ENCODE measurements at places on chromosomes 11 and 22.

- DNase-seq = peak; percentile 63
Observed at GRCh38 chr11:117179048-117179999, 781 bp downstream of the SIDT2 start.

DNA sequence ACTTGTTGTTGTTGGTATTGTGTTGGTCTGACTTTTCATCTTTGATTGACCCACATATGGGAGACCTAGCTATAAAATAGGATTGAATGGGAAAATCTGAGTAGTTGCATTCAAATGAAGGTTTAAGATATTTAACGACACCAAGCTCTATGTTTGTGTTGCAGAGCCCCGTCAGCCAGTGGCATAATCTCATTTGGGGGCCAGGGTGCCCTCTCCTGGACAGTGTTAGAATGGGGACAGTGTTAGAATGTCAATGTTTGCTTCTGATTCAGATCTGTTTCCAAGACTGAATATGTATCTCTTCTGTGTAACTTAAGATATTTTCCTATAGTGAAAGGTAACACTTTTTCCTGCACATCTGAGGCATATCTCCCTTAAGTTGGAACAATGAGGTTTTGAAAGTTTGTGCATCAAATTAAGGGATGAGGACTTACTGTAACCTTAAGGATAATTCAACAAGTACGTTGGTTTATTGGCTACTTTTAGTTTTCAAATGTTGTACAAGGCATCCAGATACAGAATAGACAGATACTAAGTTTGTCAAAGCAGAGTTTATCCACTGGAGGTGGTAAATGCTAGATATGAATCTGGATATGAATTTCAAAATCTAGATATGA, 5.3 kb upstream of the OR52M1 start:
- DNase-seq = peak; percentile 62

DNA sequence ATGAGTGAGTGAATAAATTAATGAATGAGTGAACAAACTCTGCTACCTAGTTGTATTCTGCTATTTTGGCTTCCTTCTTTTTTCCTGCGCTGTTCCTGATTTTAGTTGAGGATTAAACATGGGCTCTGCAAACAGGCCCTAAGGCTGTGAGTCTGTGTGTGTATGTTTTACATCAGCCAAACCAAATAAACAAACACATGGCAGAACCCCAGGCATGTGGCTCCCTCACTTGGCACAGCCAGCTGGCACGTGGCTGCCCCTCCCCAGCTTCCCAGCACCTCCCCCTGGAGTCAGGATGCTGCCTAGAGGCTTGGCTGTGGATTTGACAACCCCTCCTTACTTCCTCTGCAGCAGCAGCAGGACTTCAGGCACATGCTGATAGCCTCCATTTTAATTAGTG, 593.2 kb downstream of the INSC start:
- DNase-seq = no peak

DNA sequence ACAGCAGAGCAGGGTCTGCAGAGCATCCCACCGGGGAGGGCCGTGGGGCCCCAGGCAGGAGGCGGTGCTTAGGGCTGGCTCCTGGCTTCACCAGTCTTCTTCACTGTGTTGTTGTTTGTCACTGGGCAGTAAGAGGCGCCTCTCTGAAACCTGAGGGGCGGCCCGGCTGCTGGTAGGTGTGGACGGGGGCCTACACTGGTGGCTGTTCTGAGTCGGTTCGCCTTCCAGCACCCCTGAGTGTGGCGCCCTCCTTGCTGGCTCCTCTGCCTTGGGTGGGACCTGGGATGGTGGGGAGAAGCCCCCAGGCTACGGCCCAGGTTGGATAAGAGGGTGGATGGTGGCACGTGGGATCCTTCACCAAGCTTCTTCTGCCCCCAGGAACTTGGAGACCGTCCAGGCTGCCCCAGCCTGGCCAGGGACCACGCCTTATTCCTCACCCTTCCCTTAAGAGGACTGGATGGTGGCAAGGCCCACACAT, 10.4 kb upstream of the GRAMD4 start:
- DNase-seq = no peak

- DNase-seq = no peak
Observed at GRCh38 chr11:128689948-128690664, 3.8 kb upstream of the FLI1 start.

DNA sequence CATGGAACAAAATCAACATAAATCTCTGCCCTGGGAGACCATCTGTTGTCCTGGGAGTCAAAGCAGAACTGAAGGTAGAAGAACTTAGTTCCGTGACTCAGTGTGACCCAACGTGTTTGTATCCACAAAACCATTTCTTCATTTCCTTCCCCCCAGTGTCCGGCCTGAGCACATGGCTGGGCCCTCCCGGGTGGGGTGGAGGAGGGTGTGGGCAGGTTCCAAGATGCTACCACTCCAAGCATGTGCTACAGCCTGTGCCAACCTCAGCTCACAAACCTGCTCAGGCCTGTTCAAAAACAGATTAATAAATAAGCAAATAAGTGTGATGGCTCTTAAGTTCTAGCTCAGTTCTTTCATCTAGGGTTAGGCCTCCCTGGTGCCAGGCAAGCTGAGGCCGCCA, 55.3 kb downstream of the SHANK2 start:
- DNase-seq = no peak

DNA sequence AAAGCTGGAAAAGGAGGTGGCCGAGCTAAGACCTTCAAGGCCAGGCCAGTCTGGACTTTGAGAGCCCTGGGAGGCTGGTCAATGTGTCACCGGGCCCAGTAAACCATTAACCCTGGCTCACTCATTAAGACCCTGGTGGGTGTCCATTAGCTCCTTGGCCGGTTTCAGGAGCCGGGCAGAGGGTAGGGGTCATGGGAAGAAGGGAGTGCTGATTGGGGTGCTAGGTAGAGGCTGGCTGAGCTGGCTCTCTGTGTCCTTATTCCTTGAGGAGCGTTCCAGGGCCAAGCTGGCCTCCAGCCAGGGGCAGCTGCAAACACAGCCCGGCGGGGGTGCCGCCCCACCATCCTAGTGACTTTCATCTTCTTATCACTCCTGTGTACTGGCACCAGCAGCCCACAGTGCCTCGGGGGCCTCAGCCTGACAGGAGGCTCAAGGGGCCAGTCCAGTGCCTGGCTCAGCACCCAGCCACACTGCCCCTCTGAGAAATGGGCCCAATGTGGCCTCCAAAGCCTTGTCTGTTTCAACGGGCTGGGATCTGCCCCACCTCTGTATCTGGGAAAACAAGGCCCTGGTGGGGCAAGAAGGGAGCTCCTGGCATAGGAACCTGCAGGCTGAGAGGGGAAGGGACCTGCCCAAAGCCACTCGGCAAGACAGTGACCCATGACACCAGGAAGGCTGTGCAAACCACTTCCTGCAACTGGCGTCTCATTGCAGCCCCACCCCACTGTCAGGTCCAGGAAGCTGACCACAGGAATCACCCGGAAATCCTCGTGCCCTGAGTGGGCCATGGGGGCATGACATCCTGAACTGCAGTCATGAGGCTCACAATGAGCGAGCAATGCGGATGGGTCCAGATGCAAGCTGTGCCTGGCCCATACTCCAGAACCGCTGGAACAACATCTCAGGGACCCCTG, 15.1 kb upstream of the RGL4 start:
- no peak for DNase-seq

- no peak for DNase-seq
Observed at GRCh38 chr11:87187076-87187475, 149.3 kb downstream of the TMEM135 start.

DNA sequence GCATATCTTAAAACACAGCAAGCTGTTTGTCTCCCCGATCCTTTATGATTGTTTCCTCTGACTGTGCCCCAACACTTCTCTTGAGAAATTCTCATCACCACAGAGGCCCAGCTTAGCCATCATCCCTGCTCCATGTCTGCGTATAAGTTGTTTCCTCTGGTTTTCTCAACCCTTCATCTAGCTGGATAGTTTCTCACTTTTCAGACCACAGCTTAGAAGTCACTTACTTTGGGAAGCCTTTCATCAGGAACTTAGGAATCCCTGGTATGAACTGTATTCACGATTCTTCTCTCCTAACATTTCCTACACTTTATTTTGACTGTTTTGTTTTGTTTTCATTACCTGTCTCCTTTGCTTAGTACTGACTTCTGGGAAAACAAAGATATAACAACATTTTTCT, 295.2 kb downstream of the GUCY1A2 start:
- DNase-seq = no peak

- no peak for DNase-seq
Observed at GRCh38 chr11:94302776-94303175, 1.6 kb upstream of the IZUMO1R start.

DNA sequence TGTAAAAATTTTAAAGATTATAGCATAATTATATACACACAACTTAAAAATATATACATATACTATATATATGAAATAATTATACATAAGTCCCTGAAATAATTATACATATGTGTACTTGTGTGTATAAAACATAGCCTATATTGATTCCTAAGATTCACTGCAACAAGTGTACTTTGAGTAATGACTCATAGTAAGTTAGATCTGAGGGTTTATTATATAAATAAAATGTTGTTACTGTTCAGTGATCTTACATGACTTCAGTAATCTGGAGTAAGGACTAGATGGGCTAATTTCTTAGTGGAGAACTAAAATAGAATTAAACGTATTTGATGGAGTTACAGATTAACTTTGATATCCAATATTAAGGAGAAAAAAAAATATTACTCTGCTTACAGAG, 350.5 kb downstream of the CNTN5 start:
- DNase-seq = no peak

GRCh38 chr22:43974028-43974545, 18.8 kb downstream of the SAMM50 start:
- no peak for DNase-seq

GRCh38 chr11:118705791-118706545, 26.5 kb upstream of the TREH start:
- DNase-seq = no peak

DNA sequence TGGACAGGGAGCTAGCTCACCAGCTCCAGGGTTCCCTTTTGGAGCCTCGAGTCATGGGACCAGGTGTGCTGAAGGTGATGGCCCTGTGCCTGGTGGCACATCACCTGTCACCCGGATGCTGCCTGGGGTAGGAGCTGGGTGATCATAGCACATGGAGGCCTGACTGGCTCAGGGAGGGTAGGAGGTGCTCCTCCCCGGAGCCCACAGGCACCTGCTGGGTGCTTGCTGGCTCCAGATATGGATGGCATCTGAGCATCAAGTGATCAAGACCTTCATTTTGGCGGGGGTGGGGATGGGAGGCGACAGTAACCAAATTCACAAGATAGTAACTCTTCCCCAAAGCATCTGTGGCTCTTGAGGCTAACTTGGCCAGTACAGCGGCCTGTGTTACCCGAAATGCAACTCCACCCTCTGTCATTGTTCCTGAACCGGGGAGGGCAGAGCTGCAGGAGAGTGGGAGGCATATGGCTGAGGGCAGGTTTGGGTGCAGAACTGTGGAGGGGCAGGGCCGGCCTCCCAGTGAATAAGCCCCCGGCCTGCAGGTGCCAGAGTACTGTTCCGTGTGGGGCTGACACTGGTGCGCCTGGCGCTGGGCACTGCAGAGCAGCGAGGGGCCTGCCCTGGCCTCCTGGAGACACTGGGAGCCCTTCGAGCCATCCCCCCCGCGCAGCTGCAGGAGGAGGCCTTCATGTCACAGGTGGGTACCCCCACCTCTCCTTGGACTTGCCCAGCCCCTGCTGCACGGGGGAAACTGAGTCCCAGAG, 4.7 kb downstream of the TBC1D10C start:
- peak; percentile 45 for DNase-seq

- no peak for DNase-seq
Observed at GRCh38 chr11:88806410-88806809, 259.4 kb downstream of the GRM5 start.

GRCh38 chr22:28736301-28737155, 5.1 kb downstream of the CHEK2 start:
- no peak for DNase-seq

DNA sequence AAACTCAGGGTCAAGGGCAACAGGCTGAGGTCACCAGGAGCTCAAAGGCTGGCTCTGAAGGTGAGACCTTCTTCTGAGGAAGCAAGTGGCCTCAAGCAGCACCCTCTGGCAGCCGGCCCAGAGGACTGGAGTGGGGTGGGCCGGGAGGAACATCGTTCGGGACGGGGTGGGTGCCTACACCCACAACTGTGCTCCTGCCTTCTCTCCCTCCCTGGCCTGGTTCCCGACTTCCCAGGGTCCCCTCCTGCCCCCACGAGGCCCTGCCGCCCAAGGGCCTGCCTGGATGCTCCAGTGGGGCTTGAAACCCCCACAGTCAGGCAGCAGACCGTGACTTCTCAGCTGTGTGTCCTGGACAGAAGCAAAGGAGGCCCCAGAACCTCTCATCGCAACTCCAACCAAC, 195.7 kb downstream of the IGLL1 start:
- no peak for DNase-seq

GRCh38 chr11:83147895-83148294, 9.0 kb upstream of the PCF11 start:
- DNase-seq = no peak

DNA sequence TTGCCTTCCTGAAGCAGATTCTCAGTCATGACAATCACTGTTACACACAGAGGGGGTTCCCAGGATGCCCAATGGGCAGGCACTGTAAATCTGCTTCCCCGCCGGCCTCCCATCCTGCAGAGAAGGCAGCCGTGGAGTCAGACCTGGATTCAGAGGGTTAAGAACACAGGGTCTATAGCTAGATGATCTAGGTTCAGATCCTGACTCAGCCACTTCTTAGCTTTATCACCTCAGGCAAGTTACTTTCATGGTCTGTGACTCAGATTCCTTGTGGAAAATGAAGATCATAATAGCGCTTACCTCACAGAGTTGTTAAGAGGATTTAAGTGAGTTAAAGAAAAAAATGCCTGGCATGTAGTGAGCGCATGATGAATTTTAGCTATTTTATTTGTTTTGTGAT, 95.9 kb downstream of the TIMP3 start:
- DNase-seq = peak; percentile 8

GRCh38 chr22:25111579-25112517, 87.8 kb upstream of the CRYBB3 start:
- DNase-seq = no peak

GRCh38 chr11:74809801-74810200, 61.2 kb downstream of the RNF169 start:
- DNase-seq = no peak

GRCh38 chr11:133661846-133662245, 129.5 kb upstream of the OPCML start:
- no peak for DNase-seq

- no peak for DNase-seq
Observed at GRCh38 chr22:38465673-38466490, 2.0 kb upstream of the KDELR3 start.

DNA sequence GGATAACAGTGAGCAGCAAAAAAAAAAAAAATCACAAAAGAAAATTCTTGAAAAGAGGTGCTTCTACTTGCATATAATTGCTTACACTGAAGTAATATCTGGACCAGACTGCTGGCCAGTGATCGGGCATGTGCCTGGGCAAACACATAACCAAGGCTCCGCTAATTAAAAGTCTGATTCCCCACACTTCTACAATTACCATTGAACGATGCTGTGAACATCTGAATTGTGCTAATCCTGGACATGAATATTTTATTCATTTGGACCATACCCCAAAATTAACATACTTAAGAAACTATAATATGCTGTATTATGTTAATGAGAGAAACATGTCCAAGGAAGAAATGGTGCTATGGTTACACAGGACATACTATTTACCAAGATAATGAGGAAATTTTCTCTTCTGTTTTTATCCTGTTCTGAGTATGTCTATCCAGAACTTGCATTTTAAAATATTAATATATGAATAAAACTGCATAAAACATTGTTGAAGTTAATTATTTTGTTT, 69.8 kb downstream of the LRRC4C start:
- no peak for DNase-seq

Measured in stimulated activated CD4-positive, alpha-beta T cell treated with anti-CD3 and anti-CD28 coated beads, Interleukin-15, amount 100 ng/mL, for 24 hours (primary cell).